ENCODE measurements at places on chromosomes 7 and 10.

DNA sequence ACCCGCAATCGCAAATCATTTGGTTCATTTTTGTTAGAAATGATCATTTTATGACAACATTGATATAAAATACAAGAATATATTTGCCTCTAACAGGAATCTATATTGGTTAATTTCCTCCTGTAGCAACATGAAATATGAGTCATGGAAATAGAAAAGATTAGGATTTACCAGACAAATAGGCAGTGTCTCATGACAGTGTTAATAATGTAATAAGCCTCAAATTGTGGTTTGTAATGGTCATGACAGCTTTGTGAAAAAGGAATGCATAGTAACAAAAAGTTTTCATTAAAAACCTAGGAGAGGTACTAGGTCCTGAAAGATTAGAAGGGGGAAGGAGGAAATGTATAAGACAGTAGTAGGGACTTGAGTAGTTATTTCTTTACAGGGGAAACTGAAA is 7.9 kb upstream of the SLK start:
- DNase-seq, result no peak

DNA sequence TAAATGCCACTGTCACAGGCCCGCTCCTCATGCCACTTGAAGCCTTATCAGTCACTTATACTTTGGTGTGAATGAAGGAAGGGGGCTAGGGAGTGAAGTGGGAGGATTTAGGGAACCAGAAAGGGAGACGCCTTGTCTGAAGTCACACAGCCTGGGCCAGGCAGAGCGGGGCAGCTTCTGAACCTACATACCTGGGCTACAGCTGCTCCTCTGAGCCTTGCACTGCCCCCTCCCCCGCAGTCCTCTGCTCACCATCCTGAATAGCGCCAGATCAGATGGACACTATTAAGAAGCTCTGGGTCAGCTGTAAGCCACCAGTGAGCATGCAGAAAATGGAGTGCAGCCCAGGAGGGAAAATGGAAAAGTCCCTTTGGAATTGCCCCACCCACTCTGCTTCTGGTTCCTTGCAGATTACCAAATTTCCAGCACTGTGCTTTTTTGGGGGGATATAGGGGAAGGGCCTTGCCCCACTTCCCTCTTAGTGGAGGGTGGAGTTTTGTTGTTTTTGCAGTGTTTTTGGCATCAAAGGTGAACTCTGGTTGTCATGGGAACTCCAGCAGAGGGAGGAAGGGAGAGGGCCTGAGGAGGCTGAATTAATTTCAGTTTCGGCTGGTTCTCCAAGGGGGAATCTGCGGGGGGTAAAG is 35.0 kb upstream of the ADCYAP1R1 start:
- no peak for DNase-seq

DNA sequence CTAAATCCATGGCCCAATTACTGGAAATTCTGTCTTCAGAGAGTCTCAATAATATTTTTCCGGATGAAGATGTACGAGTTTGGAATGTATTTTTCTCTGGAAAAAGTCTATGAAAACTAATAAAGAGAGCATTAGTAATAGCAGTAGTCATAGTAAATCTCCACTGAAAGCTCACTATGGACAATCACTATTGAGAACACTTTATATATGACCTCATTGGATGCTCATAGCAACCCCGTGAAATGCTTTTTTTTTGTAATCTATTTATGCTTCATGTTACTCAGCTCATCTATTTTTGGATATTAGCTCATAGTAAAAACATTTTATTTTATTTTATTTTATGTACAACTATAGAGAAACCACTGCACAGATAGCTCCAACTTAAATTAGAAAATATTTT is 94.3 kb upstream of the MYO3A start:
- DNase-seq, result no peak

DNA sequence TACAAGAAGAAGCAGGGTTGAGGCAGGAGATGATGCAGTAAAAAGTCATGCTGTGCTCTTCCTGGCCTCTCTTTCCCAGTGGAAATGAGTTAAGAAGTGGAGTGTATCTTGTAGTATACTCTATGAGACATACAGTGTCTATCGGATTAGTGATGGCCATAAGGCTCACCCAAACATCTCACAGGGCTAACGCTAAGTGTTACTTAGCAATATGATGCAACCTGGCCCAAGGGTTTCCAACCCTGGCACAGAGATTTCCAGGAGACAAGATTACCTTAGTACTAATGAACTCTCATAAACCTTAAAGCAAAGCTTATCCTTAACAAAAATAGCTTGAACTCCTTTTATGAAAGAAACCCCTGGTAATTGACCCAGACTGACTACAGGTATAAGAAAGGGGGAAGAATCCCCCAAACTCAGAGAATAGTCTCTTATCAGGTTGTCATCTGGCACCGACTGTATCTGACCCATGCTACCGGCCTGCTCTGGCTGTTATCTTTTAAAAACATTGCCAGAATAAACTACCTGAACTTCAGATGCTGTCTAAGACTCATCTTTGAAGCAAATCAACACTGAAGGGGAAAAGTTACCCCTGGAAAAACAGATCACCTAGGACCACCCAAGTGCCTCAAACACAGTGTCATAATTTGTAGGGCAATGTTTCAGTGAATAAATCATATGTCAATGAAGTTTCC is 1002.0 kb downstream of the REEP3 start:
- no peak for DNase-seq

- no peak for DNase-seq
Observed at GRCh38 chr10:102413053-102413705, 5.4 kb downstream of the PSD start.

GRCh38 chr10:76211691-76212090 is 780.3 kb downstream of the LRMDA start:
- no peak for DNase-seq
